ENCODE measurements at places on chromosomes 1 and 21.
A peak's percentile ranks its signal among the peaks of the same experiment; 100 is the strongest.

DNA sequence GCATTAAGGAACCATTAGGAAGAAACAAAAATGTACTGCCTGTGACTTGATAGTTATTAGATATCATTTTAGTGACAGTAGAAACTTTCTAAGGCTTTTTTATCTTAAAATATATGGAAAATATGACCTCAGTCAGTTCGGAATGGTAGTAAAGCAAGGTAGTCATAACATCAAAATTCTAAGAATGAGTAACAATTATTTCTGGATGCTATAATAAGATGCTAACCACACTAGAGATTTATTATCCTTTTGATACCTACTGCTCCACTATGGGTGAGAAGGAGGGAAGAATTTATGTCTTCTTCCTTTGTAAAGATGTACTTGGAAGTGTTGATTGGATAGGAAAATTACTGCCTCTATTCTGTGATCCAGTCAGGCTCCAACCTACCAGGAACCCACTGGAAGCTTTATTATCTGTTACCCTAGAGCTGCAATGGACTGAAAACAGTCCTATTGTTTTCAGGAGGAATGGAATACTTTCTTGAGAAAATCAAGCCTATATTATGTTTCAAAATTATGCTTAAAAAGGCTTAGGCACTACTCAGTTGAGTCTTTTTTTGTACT lies 8.8 kb downstream of the FMN2 start:
- DNase-seq, result no peak

- no peak for DNase-seq
Observed at GRCh38 chr1:183249941-183250452, 63.9 kb downstream of the LAMC2 start.

DNA sequence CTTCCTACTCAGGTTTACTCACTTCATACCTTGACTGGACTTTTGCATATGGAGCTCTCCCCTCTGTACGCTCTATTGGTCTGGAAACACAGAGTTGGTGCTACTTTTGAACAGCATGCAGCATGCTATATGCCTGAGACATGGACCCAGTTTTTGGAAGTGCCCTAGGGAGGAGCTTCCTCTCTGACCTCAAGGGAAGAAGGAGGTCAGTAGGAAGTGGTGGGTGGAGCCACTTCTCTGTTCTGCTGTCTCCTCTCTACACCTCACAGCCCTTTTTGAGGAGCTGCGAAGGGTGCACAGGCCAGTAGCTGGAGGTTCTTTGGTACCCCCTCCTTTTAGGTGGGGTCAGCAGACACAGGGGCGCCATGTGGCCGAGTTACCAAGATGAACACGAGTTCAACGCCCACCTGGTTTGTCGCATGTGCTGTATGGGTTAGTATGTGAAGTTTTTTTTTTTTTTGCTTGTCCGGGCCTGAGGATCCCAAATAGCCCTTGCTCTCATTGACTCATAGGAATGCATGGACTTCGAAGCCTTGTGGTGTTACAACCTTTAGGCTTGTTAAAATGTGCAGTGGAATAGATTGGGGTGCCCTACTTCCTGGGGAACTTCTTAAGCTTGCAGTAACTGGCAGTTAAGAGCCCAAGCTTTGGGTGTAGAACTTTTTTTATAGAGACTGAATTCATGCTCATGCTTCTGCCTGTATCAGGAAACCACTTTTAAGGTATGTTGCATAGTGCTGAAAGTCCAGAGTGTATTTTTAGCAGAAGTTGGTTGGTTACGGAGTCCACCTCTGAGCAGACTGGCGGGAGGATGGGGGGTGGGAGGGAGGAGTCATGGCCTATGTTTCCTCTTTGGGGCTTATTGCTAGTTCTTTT lies 10.7 kb downstream of the MACF1 start:
- DNase-seq, result no peak

GRCh38 chr1:232709386-232709785 lies 79.5 kb upstream of the SIPA1L2 start:
- DNase-seq, result no peak

GRCh38 chr1:111516005-111516535 lies 12.6 kb upstream of the ADORA3 start:
- peak; percentile 22 for DNase-seq

DNA sequence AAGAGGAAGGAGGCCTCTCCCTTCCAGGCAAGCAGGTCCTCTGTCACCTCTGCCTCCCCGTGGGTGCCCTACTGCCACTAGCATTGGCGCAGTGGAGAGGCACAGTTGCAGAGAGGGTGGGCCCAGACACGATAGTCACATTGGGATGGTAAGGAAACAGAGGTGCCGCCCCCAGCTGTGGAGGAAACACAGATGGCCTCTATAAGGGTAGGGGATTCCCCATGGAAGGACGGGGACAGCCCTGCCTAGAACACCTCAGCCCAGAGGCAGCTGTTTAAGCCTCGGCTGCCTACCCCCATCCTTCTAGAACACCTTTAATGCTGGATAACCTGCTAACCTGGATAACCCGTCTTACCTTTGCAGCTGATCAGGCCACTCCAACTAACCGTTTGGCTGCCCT lies 65.7 kb upstream of the CNTN2 start:
- DNase-seq, result no peak

- DNase-seq, result peak; percentile 89
Observed at GRCh38 chr1:67347688-67348472, 40.2 kb downstream of the IL12RB2 start.

- no peak for DNase-seq
Observed at GRCh38 chr1:114319418-114319817, 165.7 kb upstream of the SYT6 start.

DNA sequence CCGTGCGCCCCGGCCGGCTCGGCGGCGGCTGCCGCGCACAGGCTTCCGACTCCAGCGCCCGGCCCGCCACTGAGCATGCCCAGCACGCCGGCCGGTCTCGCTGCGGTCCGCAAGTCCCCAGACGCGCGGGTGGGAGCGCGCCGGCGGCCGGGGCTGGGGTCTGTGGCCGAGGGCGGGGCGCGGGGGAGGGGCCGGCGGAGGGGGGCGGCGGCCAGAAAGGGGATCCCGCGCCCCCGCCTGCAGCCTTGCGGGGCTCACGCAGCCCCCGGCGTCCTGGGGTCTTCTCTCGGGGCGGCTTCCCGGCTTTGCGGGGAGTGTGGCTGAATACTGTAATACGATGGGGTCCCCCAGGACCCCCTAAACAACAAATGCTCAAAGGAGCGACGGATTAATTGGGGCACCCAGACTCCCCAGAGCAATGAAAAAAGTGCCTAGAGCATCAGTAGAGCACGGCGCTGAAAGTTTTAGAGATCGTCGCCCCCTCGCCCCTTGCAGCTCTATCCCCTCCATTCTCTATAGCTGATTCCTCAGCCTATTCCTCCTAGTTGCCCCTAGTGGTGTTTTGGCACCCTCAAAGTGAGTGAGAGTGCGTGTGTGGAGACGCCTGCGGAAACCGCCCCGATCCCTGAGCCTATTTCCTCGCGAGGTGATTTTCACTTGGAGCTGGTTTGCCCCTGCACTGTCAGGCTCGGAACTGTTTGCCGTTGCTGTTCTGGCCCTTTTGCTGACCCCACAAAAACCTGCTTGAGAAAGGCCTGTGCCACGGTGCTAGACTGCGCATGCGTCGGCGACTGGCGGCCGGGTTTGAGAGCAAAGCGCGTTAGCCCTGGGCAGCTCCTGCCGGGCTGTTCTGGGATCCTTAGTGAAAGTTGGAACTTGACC lies at the start of gene VAV3:
TSS of gene VAV3 (minus strand) at position 71 of the 882 bp plus-strand sequence. CDS start 311 bp downstream, outside the sequence.
- DNase-seq, result peak; percentile 80

GRCh38 chr1:94332516-94332915 lies 85.7 kb upstream of the ABCD3 start:
- no peak for DNase-seq

DNA sequence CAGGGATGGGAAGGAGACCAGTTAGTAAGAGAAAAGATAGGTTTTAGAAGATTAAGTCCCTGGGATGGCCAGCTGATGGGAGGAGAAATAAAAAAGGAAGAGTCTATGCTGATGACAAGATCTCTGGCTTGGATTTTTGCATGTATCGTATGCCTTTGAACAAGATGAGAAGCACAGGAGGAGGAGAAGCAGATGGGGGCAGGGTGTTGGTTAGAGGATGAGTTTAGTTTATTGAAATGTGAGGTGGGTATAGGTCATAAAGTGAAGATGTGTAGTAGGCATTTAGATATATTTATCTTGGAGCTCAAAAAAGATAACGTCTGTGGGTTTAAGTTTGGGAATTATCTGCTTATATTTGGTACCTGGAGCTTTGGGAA lies 1.4 kb downstream of the TIPRL start:
- no peak for DNase-seq

- no peak for DNase-seq
Observed at GRCh38 chr1:185693654-185694053, 40.5 kb upstream of the HMCN1 start.

GRCh38 chr1:54052431-54052933 lies 522 bp downstream of the TMEM59 start:
- DNase-seq, result peak; percentile 56

GRCh38 chr1:155934936-155935590 lies 850 bp upstream of the KHDC4 start:
- DNase-seq, result peak; percentile 36

DNA sequence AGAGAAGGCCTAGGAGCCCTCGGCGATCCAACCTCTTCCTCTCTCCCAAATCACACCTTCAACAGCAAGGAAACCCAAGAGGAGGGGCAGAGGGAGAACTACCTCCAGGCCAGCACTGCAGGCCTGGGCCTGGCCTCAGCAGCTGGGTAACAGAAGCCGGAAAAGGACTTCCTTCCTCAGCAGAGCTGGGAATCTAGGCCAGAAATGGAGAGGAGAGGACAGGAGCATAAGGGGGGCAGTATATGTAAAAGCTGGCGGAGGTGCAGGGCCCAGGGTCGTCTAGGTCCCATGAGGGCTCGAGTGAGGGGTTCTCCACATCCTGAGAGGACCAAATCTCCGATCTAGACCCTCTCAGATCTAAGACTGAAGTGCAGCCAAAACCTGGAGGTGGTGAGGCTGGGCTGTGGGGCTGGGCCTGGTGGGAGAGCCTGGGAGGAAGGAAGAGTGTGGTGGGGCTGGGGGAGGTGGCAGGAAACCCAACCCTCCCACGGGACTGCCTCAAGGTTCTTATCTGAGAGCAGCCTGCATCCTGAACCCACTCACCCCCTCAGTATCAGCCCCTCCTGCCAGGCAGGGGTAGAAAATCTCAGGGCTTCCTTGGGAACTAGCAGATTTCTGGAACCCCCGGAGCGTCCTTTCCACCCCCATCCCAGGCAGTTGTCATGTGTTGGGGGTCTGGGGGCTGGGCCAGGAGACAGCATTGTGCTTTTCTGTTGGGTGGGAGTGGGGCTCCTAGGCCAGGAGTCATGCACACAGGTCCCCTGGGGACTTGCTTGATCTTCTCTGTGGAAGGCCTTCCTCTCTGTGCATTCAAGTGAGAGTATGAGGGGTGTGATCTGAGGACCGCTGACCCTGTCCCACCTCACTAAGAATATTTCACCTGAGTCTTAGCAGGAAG lies 33.0 kb downstream of the PIK3C2B start:
- no peak for DNase-seq

GRCh38 chr1:36387141-36387949 lies 1.6 kb upstream of the STK40 start:
- no peak for DNase-seq

GRCh38 chr1:219339466-219339865 lies 165.8 kb downstream of the LYPLAL1 start:
- no peak for DNase-seq

DNA sequence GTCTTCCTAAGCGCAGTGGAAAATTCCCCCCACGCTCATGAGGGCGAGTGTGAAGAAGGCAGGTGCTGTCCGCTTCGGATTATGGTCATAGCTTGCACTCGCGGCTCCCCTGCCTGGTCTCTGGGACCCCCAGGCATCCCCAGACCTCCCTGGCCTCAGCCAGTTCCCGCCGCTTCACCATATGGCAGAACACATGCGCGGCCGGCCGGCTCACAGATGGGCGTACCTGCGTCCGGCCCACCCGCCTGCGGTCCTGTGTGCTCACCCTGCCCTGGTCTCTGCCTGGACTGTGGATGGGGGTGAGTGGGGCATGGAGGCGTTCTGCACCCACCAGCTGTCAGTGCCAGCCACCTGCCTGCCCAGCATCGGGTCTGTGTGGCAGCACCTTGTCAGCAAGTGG lies 34.1 kb downstream of the PRKCZ start:
- DNase-seq, result no peak

GRCh38 chr1:33610391-33610790 lies 137.9 kb downstream of the ZSCAN20 start:
- DNase-seq, result no peak

- no peak for DNase-seq
Observed at GRCh38 chr1:245571815-245572294, 417.1 kb downstream of the KIF26B start.

DNA sequence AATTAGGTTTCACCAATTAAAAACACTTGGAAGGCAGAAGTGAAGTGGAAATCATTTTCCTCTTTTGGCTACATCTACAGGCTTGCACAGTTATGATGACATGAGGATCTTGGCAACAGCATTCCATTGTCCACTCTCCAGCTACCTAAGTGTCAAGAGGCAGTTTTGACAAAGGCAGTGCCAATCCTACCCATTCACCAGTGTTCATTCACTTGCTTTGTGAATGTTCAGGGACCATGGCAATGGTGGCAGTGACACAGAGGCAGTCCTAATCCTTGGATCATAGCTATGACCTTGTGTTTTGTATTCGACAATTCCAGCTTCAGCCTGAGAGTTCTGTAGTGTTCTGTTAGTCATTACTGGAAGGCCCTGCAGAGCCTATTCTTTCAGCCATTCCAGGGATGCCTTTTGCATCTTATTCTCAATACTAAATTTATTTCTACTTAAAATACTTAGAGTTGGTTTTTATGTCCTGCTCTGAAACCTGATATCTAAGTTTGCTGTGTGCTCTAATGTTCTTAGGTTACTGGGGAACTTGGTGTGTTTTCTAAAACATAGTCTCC lies 36.7 kb downstream of the CRB1 start:
- no peak for DNase-seq

DNA sequence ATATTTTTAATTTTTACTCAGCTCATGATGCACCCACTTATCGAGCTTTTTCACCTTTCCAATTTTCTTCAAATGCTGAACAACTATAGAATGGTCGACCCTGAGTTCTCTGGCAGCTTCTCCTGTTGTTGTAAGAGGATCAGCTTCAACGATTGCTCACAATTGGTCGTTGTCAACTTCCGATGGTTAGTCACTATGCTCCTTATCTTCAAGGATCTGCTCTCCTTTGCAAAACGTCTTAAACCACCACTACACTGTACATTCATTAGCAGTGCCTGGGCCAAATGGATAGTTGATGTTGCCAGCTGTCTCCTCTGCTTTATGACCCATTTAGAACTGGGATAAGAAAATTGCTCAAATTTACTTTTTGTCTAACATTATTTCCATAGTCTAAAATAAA lies 385.9 kb upstream of the LYPLAL1 start:
- DNase-seq, result no peak

- DNase-seq, result no peak
Observed at GRCh38 chr1:41681331-41682098, 197.0 kb upstream of the EDN2 start.

GRCh38 chr1:15275921-15276683 lies 29.1 kb downstream of the FHAD1 start:
- DNase-seq, result no peak

GRCh38 chr1:85109475-85109874 lies 61.2 kb upstream of the MCOLN3 start:
- peak; percentile 65 for DNase-seq
